Stimulated activated CD4-positive, alpha-beta T cell treated with anti-CD3 and anti-CD28 coated beads, Interleukin-12 subunit alpha, Interleukin-12 subunit beta, amount 100 ng/mL, for 24 hours (primary cell): ENCODE measurements at places on chromosomes 3 and 15.
A peak's percentile ranks its signal among the peaks of the same experiment; 100 is the strongest.

DNA sequence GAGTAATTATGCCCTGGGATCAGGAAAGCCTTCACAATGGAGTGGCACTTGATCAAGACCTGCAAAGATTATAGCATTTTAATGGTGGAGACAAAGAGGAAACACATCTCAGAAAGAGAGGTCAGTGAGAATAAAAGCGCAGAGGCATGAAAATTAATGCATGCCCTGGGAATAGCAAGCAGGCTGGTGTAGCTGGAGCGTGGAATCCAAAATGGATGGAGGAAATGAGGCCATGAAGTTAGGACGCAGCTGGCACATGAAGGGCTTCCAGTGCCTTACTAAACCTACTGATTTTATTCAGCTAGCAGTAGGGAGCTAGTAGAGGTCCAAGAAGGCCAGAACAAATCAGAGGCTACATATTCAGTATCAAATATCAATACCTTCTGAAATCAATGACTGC lies 38.1 kb downstream of the TMEM212 start:
- DNase-seq, result no peak

GRCh38 chr15:57098896-57099295 lies 180.5 kb downstream of the TCF12 start:
- no peak for DNase-seq

DNA sequence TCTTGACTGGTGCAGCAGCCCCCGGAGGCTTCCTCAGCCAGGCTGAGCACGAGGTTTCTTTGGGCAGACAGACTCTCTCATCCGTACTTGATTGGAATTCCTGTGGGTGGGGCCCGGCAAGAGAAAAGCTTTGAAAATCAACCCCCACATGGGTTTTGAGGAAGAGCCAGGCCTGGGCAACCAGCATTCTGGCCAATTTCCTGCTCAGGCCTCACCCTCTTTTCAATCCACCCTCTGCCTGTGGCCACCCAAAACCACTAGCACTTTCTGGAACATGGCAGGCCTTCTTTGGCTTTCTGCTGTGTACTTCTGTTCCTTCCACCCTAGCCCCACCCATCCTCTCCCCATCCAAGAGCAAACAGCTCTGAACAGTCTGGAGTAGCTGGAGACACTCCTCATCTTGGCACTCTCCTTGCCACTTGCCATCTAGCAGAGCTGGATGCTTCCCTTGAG lies 5.9 kb downstream of the MYO5C start:
- no peak for DNase-seq

DNA sequence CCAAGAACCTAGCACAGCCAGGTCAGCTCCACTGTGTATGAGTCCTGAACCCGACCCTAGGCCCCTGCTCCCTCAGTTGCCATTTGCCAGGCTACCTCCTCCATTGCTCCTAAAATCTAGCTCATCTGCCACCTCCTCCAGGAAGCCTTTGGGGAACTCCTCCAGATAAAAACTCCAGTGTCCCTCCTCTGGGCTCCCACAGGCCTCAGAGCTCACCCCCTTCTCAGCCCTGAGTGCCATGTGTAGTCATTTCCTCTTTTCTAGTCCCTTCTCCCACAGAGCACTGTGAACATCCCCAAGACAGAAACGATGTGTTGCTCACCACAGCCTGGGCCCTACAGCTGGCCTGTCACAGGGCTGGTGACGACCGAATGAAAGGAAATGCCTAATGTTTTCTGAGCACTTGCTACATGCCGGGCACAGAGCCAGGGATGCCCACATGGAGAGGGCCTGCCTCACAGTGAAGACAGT lies 61.0 kb downstream of the IQSEC1 start:
- DNase-seq, result no peak

- no peak for DNase-seq
These were observed 213.0 kb upstream of the FEZF2 start for GRCh38 chr3:62586356-62586755.

- DNase-seq, result peak; percentile 21
These were observed 97.7 kb upstream of the ATP2B2 start for GRCh38 chr3:10602769-10603768.

DNA sequence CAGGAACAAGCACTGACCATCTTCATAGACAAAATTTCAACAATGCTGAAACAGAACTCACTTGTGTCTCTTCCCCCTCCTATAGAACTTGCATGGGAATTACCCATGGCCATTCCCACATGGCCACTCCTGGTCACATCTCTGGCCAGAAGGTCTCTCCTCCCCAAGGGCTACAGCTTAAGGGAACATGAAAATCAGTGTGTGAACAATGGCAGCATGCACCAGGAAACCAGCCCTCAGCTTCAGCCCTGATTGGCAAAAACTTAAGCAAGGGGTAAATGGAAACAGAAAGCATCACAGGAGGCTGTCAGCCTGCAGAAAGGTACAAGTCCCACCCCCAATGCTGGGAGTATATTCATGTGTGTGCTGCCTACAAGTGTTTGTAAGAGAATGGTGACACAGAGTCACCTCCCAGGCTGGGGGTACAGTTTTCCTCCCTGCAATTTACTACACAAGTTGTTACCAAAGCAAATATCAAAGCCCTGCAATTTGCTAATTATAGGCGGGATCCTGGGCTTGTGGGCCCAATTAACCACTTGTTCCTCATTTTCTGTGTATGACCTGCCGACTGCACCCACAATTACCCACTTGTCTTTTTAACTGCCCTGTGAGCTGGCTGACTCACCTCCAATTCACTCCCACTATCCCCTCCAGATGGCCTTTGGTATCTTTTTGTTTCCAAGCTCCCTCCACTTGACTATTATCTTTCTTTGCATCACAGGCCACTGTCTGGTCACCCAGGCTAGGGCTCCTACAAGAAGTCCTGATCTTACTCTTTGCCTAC lies 84.4 kb upstream of the HES1 start:
- DNase-seq, result no peak

DNA sequence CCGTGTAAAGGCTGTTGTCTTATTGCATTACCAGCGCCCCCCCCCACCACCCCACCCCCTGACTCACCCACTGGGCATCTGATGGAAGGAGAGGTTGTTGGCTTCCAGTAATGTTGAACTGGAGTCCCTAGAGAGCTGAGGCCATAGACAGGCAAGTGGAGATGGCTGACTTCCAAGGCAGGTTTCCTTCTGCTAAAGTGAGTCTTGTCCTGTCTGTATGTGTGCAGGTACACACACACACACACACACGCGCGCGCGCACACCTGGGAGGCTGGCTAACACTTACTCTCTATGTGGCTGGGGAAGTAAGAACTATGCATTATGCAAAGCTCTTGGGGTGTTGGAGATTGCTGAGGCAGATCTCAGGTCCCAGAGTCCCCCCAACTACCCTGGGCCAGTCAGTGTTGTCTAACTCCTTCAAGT lies 1.6 kb upstream of the KY start:
- DNase-seq, result no peak

- no peak for DNase-seq
These were observed at the start of gene SLC15A2 for GRCh38 chr3:121894301-121894990. Gene SLC15A2, plus strand, starts transcription at chr3:121894401. Its CDS starts 76 bp downstream, at chr3:121894477.

DNA sequence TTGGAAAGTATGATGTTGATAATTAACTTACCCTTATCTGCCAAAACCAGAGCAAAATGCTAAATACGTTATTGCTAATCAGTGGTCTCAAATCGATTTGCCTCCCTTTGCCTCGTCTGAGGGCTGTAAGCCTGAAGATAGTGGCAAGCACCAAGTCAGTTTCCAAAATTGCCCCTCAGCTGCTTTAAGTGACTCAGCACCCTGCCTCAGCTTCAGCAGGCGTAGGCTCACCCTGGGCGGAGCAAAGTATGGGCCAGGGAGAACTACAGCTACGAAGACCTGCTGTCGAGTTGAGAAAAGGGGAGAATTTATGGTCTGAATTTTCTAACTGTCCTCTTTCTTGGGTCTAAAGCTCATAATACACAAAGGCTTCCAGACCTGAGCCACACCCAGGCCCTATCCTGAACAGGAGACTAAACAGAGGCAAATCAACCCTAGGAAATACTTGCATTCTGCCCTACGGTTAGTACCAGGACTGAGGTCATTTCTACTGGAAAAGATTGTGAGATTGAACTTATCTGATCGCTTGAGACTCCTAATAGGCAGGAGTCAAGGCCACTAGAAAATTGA lies 59.7 kb downstream of the DCUN1D1 start:
- DNase-seq, result no peak

DNA sequence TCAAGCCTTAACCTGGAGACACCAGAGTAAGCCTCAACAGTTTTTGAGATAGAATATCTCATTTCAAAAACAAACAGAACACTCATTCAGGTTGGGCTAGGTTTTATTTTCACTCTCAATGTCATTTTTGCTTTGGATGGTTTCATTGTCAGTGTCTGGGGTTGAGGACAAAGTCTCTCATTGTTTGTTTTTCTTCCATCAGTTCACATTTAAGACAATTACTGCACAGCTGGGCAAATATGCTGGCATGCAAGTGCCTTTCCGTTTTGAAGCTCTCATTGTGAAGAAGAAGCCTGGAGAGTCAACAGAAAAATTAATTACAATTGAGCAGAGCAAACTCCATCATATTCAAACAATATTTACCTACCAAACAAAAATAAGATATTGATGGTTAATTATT lies 1050.0 kb downstream of the TBL1XR1 start:
- DNase-seq, result no peak

- DNase-seq, result no peak
These were observed 24.1 kb downstream of the SLC24A5 start for GRCh38 chr15:48144889-48145288.

DNA sequence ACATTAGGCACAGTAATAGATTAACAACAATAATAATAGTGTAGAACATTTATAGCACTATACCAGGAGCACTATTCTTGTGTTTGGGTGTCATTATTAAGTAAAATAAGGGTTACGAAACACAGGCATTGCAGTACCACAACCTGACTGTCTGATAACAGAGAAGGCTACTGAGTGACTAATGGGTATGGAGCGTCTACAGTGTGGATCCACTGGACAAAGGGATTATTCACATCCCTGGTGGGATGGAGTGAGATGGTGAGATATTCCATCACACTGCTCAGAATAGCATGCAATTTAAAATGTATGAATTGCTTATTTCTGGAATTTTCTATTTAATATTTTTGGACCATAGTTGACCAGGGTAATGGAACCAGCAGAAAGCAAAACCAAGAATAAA lies 18.2 kb downstream of the MINDY4B start:
- DNase-seq, result no peak

GRCh38 chr3:8712045-8712907 lies 21.3 kb upstream of the CAV3 start:
- no peak for DNase-seq

DNA sequence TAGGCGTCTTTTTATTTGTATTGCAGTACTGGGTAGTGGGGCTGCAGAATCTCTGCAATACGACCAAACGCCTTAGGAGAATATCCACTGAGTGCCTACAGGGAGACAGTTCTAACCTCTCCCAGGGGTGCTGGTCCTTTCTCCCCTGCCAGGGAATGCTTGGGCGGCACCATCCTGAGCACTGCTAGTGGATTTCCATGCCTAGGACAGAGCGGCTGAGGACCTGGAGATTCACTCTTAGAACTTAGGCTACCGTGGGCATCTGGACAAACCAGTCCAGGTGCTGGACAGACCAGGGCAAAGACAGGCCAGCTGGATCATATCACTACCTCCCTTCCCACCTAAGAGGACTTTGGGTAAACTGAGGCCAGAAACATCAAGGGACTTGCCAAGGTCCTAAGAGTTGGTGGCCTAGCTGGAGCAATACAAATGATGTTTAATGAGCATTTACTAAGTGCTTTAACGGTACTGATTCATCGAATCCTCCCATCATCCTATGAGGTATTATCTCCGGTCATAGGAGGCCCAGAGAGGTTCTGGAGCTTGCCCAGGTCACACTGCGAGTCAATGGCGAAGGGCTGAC lies 902 bp downstream of the TMEM44 start:
- no peak for DNase-seq

GRCh38 chr3:176824811-176825210 lies 372.5 kb downstream of the TBL1XR1 start:
- no peak for DNase-seq

DNA sequence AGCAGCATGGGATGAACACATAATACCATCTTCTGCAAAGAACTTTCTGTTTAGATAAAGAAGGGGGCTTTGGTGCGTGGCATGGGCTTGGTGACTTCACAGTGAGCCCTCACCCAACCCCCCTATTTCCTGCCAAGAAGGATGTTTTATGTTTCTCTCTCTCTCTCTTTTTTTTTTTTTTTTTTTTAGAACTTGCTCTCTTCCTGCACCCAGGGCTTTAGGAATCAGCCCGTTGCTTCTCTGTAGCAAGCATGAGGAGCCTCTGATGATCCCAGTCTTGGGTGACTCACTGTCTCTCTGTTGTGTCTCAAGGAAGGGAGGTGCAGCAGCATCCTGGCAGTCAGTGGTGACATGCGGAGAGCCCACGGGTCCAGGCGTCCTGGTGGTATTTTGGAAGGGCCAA lies 49.1 kb downstream of the CCK start:
- no peak for DNase-seq

- DNase-seq, result no peak
These were observed 16.3 kb downstream of the ISG20 start for GRCh38 chr15:88655103-88655553.

DNA sequence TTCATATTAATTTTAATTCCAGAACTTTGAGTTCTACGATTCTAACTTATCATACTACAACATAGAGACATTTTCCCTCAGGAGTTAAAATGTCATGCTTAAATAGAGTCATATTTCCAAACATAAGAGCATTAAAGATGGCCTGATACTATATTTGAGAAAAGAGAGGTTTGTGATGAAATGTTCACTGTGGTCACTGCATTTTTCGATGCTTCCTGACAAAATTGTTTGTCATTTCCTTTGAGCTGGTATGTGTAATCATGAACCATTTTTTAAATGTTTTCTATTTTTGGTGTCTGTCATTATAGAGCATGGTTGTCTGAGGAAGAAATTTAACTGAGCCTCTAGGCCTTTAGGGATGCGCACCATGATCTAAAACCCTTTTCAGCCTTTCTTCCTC lies 721.4 kb upstream of the NR2F2 start:
- no peak for DNase-seq

DNA sequence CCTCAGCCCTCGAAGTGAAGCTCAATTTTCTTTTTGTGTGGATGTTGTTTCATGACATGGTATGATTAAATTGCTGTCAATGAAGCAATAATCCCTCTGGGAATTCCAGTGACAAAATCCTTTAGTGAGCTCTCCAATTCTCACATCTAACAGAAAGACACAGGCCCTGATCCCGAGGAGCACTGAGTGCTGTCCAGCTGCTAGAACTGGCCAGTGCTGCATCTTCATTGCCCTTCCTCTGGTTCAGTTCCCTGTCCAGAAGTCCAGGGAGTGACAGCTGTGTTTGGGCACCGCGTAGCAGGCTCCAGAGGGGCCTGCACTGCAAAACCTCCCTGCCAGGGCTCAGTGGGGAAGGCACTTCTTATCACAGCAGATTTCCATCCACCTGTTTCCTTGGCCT lies 516.8 kb upstream of the ATP11B start:
- DNase-seq, result no peak

GRCh38 chr3:83968356-83968755 lies 990.4 kb upstream of the CADM2 start:
- DNase-seq, result no peak
